Activated CD4-positive, alpha-beta T cell treated with anti-CD3 and anti-CD28 coated beads for 24 hours (primary cell): ENCODE measurements at places on chromosomes 3 and 15.

DNA sequence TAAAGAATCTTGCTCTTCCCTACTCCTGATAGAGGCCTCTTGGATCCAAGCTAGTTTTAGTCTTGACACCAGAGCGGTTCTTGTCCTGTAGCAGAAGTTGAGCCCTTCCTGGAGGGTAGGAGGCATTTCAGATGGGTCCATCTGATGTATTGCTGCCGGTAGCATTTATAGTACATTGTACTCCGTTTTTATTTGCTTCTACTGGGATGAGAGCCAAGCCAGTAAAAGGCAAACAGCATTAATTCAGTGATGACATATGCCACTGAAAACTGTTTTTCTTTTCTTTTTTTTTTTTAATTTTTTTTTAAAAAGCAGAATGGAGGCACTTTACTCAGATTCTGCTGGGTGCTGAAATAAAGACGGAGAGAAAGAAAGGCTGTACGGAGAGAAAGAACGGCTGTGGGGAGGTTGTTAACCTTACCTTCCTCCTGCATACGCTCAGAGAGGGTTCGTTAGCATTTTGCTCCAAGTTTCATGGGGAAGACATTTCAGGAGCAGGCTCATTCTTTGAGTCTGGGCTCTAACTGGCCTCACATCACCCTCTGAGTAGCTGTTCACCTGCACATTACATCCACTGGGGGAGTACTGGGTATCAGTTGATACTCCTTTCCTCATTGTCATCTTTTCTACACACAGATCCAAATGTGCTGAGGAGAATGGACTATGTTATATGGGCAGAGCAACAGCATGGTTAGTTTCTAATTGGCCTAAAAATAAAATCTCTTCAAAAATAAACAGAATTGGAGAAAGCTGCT is 161.5 kb downstream of the FEZF2 start:
- no peak for DNase-seq

DNA sequence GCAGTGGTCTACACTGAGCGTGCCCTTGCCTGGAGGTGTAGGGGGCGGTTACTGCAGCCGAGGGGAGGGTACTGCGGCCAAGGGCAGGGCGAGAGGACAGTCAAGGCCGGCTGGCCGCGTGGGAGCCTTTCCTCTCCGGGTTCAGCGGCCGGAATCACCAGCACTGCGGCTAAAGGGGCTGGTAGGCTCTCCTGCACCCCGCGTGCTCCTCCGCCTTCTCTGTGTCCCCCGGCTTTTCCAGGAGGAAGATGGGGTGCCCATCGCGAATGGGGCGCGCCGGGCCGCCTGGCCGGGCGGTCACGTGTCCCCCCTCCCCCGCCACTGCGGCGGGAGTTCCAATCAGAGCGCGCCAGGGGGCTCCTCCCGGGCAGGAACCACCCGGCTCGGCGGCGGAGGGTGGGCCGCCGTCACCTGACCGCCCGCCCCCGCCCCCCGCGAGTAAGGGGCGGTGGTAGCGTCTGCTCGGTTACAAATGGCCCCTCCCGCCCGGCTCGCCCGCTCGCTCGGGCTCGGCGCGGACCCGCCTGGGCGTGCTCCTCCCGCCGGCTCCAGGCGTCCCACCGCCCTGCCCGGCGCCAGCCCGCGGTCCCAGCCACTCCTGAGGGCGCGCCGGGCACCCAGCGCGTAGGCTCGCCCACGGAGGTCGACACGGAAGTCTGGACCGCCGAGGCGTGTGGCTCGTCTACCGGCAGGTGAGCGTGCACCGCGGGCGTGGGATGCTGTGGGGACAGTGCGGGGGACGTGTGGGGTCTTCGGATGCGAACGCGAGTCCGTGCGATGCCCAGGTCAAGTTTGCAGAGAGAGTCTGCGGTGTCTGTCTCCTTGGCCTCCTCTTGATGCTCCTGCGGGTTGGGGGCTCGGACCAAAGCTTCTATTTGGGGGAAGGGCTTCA is 242.6 kb upstream of the TOPAZ1 start:
- DNase-seq: no peak

DNA sequence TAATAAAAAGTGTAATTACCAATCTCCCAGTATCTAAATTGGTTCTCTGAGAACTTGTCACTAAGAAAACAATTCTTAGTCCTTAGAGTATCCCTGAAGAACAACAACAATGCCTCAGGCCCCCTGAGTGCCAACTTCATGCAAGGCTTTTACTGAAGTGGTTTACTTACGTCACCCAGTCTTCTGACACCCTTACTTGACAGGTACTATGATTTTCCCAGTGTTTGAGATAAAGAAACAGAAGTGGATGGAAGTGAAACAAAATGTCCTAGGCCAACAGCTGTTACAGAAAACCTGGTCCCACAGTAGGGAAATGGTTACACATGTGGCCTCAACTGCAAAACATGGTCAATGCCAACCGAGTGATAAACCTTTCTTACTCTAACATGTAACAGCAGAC is 331.1 kb downstream of the FOXP1 start:
- no peak for DNase-seq

DNA sequence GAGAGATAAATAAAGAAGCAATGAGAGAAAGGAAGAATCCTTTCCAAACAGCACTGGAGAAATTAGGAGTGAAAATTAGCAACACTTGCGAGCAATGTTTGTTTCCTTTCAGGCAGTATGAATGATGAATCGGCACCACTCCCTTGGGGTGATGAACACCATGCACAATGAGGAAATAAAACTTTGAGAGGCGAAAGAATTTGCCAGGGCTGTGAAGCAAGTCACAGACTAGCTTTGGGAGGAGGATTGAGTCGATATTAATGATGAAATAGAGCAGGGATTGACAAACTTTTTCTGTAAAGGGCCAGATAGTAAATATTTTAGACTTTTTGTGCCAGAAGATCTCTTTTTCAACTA is 237.7 kb downstream of the AGBL1 start:
- DNase-seq: no peak

DNA sequence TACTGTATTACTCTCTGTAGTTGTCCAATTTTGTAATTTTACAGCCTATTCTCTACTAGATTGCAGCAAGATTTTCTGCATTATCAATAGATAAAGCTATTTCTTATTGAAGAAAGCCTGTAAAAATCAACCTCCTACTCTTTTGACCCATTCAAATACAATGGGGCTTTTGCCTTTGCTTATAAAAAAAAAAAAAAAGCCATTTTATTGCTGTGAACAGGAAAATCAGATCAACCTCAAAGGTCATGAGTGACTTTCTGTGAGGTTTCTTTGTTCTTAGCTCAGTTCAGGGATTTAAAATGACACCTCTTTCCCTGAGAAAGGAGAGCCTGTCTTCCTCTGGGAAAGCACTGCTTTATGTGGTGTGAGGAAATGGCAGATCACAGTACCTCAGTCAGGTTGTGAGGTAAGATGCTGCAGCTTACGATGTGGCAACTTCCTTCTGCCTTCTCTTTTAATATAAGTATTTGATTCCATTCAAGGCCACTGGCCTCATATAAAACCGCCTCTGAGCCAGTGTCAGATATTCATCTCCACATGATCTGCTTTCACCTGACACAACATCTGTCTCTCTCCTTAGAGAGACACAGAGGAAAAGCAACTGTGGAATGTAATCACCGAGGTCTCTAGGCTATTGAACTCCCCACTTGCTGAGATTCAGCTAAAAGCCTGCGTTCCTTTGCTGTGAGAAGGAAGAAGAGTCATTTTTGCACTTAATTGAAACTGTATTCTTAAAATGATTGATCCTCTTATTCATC is 161.5 kb upstream of the MB21D2 start:
- no peak for DNase-seq

GRCh38 chr15:41968701-41969100 is 3.7 kb downstream of the EHD4 start:
- DNase-seq: no peak

DNA sequence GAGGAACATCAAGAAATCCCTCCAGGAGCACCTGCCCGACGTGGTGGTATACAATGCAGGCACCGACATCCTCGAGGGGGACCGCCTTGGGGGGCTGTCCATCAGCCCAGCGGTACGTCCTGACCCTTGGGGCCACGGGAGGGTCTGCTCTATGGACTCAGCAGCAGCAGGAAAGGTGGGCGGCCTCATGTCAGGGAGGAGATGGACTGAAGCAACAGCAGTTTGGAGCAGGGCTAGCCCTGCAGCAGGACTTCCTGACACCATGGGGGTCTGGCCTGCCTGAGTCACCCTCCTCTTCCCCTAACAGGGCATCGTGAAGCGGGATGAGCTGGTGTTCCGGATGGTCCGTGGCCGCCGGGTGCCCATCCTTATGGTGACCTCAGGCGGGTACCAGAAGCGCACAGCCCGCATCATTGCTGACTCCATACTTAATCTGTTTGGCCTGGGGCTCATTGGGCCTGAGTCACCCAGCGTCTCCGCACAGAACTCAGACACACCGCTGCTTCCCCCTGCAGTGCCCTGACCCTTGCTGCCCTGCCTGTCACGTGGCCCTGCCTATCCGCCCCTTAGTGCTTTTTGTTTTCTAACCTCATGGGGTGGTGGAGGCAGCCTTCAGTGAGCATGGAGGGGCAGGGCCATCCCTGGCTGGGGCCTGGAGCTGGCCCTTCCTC is 24.2 kb downstream of the HDAC11 start:
- no peak for DNase-seq

DNA sequence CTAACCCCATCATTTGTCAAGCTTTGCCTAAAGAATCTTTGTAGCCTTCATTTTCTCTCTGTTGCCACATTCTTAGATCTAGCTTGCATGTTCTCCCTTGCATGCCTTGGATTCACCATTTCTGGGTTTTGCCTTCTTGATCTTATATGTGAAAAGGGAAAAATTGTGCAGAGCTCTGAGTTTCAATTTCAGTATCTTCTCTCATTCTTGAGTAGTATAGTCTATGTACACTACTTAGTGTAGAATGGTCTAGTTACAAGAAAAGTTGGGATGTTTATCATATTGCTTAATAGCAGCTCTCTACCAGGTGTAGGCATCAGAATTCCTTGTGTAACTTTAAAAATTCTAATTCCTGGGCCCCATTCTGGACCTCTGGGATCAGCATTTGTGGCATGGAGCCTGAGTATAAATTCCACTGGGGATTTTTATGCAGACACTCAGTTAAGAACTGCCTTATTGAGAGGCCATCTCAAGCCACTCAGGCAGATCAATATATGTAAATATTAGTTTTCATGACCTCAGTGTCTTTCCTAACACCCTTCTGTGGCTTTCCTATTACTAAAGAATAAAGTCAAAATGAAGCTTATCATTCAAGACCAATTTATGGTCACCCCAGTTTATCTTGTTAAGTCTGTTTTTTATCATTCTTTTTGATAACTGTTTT is 23.4 kb downstream of the GTF2E1 start:
- no peak for DNase-seq

- DNase-seq: no peak
These were observed 7.9 kb downstream of the PRSS50 start for GRCh38 chr3:46709721-46710120.

- no peak for DNase-seq
These were observed 190.4 kb downstream of the FOXP1 start for GRCh38 chr3:71393093-71393492.

DNA sequence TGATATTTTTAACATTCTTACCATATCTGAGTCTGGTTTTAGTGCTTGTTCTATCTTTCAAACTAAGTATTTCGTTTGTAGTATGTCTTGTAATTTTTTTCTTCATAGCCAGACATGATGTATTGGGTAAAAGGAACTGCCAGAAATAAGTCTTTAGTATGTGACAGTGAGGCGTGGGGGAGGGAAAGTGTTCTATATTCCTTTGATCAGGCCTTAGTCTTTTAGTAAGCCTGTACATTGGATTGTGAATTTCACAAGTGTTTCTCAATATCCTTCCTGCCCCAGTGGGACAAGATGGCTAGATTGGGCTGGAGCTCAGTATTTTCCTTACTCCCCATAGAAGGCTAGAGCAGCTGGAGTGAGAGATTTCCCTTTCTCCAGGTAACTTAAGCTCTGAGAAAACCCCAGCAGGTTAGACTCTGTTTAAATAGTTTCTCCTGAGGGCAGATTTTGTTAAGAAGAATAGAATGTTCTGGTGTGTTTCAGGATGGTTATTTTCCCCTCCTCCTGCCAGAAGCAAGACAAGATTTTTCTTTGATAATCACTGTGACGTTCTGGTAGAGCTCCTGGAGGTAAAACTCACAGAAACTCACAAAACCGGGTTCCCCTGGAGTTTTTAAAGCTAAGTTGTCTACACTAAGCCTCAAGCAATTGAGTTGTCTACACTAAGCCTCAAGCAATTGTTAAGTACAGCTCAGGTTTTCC is 140.7 kb upstream of the ARPP21 start:
- DNase-seq: no peak

DNA sequence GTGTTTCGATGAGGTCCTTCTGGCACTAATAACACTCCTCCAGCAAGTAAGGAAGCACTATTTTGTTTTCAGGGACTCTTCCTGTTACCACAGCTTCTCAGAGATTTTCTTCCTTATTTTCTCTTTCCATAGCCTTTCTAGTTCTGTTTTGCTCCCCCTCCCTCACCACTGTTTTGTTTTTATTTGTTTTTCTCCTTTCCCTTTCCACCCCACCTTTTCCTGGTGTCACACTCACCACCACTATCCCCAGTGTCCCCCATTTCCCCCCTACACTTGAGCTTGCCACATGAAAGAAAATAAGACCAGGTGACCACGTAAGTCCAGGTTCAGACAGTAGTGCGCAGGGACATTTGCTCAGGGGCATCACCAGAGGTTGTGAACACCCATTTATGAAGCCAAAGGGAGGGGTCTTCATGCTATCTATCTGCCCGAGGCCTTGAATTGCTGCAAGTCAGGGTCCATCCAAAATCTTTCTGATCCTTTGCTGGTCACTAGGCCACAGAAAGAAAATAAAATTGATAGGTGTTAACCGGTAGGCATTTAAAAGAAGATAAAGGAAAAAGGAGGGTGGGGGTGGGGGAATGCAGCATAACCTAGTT is 1.4 kb upstream of the RFTN1 start:
- DNase-seq: no peak

GRCh38 chr15:58932710-58933280 is 684 bp downstream of the SLTM start:
- DNase-seq: no peak

DNA sequence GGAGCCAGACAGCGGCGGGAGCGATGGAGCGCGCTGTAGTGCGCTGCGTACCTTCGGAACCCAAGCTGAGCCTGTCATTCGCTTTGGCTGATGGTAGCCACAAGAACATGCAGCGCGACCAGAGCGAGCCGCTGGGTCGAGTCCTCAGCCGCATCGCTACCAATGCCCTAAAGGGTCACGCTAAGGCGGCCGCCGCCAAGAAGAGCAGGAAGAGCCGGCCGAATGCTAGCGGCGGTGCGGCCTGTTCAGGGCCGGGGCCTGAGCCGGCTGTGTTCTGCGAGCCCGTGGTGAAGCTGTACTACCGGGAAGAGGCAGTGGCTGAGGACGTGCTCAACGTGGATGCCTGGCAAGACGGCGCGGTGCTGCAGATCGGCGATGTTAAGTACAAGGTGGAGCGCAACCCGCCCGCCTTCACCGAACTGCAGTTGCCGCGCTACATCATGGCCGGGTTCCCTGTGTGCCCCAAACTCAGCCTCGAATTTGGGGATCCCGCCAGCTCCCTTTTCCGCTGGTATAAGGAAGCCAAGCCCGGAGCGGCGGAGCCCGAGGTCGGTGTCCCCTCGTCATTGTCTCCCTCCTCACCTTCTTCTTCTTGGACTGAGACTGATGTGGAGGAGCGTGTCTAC is 498 bp downstream of the PDE12 start:
- DNase-seq: no peak

DNA sequence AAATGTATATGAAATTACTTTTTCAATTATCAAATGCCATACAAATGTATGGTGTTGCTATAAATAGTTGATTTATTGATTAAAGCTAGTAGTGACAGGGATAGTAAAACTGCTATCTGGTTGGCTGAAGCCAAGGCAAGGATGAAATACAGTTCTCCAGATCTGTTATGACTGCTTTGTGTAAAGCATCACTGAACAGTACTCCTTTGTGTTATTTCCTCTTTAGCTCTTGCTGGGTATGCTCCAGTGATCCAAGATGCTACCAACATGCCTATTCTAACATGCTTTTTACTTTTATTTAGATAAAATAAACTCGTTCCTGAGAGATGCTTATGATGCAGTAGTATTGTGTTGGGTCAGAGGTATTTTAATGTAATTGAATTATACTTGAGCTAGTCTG is 12.4 kb upstream of the UBR1 start:
- DNase-seq: no peak
